ENCODE measurements at places on chromosomes 1 and 21.

GRCh38 chr1:14184454-14184853 lies 414.0 kb upstream of the KAZN start:
- no peak for DNase-seq

DNA sequence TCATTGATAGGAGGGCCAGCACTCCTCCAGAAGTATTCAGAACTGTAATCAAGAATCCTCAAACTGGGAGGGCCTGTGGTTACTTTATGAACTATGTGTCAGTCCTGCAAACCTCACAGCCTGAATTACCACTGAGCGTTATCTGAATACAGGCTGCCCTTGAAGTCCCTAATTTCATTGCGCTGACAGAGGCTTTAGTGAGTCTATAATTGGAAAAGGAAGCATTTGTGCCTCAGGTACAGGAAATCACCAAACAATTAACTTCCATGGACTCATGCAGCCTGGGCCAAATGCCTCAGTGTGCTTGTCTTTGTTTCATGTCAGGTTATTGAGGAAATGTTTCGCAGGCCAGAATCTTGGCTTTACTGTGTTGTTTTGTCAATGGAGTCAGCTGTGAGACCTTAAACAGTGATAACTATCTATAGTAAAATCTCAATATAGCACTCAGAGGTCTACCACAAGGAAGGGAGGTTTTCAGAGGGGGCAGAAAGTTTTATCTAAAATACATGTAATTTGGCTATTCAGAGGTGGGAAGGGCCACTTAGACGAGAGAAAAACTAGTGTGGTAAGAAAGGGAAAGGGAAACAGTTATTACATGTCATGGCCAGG lies 32.9 kb upstream of the DOCK7 start:
- DNase-seq: no peak

DNA sequence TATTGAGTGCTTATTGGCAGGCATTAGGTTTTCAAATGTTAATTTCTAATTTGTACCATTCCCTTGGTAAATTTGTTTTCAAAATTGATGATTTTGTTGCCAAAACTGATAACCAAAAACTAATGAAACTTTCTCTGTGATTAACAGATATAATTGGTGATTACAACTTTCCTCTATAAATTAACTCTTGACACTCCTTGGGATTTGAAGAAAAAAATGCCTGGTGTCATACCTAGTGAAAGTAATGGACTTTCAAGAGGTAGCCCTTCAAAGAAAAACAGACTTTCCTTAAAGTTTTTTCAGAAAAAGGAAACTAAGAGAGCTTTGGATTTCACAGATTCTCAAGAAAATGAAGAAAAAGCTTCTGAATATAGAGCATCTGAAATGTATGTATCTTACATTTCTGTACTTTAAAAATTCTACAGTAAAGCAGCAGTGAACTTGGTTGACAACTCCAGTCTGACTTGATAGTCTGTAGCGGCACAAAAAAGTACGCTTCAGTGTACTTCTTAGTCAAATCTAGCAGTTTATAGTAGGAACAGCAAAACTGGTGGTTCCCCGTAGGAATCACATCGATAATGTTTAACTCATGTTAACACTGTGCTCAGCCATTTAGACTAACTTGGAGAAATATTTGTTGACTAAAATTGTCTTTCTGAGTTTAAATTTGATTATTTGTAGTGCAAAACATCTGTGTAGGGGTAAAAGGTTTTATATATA lies 3.0 kb downstream of the USP1 start:
- no peak for DNase-seq

DNA sequence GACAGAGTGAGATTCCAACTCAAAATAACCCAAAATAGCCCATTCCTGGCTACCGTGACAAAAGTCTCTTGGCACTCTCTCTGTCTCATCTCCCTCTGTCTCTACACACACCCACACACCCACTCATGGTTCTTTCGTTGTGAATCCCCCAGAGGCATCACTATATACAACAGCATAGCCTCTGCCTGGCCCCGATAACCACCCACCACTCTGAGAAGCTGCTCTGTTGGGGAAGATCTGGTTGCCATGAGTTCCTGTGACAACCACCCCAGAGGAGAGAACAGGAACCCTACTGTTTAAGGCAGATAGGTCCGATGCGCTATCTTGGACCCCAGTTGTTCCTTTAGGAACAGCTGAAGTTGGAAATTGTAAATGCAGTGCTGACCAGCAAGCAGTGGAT lies 70.4 kb upstream of the LYST start:
- DNase-seq: no peak

DNA sequence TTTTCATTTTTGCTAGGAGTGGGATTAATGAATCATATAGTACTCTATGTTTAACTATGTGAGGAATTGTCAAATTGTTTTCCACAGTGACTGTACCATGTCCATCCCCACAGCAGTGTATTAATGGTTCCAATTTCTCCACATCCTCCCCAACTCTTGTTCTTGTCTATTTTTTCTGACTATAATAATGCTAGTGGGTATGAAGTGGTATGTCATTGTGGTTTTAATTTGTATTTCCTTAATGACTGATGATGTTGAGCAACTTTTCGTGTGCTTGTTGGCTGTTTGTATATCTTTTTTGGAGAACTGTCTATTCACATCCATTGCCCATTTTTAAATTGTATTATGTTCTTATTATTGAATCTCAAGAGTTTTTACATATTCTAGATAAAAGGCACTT lies 10.0 kb upstream of the KPRP start:
- DNase-seq: no peak

DNA sequence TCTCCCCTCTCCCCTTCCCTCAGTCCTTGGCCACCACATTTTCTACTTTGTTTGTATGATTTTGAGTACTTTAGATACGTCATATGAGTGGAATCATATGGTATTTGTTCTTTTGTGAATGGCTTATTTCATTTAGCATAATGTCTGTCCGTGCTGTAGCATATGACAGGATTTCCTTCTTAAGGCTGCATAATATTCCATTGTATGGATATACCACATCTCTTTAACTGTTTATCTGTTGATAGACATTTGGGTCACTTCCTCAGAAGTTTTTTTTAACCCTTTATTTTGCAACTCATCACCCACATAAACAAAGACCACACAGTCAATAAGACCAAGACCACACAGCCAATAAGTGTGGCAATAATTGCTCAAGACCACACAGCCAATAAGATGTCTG lies 24.9 kb downstream of the FAM163A start:
- no peak for DNase-seq

DNA sequence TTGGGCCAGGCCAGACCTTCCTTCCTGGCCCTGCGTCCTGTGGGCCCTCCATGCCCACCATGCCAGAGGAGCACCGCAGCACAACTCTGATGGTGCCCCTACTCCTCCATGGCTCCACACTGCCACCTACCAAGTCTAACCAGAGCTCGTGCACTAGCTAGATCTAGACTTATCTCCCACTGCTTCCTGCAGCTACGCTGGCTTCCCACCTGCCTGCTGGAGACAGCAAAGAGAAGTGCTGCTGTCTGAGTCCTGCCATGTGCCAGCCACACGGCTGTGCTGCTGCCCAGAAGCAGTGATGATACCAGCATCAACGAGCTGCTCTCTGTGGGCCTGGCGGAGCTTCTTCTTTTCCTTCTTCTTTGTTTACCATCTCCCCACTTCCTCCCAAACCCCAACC lies 4.5 kb downstream of the GUCA2B start:
- DNase-seq: no peak

DNA sequence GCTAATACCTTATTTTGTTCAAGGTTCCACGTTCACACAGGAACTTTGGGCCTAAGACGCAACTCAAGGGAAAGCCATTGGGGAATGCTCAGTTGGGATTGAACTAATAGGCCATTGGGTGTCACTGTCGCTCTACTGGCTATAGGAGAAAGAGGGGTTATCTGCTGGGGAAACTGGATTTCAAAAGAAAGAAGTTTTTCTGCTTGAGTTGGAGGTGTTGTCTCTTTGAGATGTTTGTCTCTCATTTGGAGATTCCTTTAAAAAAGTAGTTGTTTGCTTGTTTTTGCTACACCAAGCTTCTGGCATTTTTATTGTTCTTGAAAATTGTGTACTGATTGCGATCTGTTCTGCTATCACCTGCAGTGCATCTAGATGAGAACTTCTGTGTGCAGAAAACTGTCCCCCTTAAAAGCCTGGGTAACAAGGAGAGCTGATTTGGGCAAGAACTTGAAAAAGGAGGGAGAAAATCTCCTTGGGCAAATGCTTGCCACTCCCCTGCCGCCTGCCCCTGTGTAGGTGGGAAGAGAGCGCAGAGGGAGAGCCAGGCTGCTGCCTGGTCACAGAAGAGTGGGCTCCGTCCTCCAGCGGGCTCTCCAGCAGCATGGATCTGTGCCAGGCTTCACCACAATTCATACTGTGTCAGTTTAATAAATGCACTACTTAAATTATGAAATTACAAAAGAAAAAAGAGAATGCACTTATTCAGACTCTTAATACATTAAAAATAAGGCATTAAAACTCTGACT lies 39.9 kb downstream of the PEX14 start:
- no peak for DNase-seq

DNA sequence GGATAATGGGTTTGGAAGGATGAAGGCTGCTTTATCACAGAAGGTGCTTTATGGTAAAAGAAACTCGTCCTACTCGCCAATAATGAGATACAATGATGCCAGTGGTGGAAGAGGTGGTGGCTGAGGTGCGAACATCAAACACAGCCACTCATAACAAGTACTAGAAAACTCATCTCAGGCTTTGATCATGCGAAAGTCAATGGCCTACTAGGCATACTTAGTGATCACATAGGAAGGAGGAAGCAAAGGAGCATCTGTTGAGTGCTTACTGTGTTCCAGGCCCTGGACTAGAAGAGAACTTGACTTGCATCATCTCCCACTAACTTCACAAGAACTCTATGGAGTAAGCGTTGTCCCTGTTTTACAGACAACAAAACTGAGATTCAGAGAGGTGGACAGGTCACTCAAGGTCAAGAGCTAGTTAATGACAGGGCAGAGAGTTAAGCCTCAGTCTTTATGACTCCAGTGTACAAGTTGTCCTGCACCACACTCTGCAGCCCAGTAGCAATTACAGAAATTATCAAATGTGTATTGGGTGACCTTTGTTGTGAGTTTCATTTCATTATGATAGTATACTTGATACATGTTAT lies 33.6 kb downstream of the RUNX1 start:
- no peak for DNase-seq

GRCh38 chr1:40825435-40825788 lies 36.8 kb downstream of the CITED4 start:
- DNase-seq: no peak

DNA sequence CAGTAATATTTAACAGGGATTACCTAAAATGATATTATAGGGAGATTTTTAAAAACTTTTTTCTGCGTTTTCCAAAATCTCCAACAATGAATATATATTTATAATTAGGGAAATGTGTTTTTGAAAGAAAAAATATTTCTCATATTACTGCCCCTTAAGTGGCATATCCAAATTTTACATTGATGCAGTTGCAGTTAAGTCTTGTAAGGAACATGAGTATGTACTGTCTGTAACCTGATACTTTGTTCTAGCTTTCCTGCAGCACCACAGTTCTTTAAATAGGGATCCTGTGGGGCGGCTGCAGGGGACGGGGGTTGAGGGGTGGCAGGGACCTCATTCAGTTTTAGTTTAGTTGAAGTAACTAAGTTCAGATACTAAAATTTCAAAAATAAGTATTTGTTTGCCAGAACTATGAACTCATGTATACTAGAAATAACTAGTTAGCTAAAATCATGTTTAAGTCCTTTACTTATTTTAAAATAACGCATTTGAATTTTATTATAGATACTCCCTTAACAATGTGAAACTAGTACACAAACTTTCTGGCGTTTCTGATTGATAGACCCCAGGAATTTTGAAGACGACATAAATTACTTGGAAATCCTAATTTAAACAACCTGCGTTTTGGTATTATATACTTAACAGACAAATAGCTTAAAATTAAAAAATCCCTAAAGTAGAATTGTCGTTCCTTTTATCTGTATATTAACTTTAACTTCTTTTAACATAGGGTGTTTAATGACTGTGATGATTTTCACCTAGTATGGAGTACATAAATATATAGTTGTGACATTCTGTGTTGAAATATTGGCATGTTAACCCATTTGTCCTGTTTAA lies 639 bp upstream of the DNAJB4 start:
- DNase-seq: peak; percentile 34

- no peak for DNase-seq
Observed at GRCh38 chr1:18110968-18111367, 3.4 kb downstream of the IGSF21 start.

DNA sequence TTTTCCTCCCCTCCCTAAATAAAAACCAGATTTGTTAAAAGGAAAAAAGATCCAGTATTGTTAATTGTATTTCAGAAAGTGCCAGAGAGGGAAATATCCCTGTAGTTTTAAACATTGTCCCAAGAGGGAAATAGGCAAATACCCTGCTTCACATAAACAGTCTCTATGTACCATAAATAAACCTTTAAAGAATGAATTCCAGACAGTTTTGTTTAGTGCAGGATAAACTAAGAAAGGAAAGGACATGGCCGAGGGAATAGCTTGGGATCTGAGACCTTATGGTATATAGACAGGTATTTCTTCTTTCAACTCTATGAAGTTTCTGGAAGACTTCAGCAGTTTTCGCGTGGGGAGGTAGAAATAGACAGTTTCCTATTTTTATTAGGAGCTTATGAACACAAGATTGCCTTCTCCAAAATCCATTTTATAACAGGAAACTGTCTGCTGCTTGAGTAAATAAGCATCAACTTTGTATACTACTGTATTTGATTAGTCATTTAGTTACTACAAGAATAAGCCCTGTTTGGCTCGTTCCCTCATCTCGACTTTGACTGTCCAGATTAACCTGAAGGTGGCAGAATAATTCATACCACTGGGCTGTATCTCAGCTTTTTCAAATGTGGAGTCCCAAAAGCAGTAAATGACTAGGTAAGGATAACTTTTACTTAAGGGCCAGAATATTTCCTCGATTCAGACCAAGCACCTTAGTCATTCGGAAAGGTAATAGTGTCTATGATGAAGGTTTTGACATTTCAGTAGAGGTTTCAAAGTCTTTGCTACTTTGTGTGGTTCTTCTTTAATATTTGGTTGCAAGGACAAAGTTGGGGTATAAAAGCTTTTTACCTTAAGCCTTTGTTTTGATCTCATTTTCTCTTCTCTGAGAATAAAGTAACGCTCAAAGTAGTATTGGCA lies 177.5 kb downstream of the VPS13D start:
- no peak for DNase-seq

DNA sequence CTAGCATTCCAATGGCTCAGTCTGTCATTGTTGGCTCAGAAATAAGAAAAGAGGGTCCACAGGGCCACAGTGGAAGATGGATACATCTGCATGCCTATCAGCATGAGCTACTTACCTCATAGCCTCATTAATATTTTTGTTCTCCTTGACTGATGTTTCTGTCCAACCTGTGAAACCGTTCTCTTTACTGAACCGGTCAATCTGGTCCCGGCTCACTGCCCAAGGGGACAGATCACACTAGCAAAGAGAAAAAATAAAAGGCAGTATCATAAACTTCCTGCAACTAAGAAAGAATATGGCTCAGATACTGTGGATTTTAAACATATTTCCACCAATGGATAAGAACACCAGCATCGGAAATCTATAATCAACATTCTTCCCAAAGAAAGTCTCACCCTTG lies 4.7 kb downstream of the RAB29 start:
- no peak for DNase-seq

DNA sequence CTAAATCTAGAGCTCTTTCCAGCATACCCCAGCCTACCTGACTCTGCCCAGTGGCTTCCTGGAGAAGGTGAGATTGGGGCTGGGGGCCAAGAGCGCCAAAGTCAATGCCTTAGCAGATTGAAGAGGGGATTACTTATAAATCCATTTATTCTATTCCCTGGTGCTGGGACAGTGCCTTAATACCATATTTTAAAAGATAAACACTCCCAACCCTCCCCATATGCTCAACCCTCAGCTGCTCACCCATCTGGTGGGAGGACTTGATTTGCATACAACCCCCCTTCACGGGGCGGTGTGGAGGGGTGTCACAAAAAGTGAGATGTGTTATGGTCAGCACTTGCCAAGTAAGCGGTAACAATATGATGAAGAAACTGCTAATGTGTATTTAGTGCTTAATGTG lies 3.2 kb upstream of the DISP3 start:
- no peak for DNase-seq

Measured in stimulated activated CD8-positive, alpha-beta memory T cell treated with anti-CD3 and anti-CD28 coated beads, Interleukin-7, amount 100 ng/mL, for 48 hours (primary cell).